ENCODE measurements at places on chromosomes 6 and 20. TPM values are rescaled to one million over a fixed set of nuclear protein-coding genes. Genes with fewer than 3 reads are reported as not detected.

PEX3 gene
- total RNA-seq = 14.4 TPM

EIF2S2 gene
- 142 TPM for total RNA-seq

PRELID3B gene
- 50.5 TPM for total RNA-seq

SH3BGRL2 gene
- total RNA-seq = 20.0 TPM

GCM1 gene
- not detected for total RNA-seq

OOEP gene
- not detected for total RNA-seq

RTF2 gene
- 51.4 TPM for total RNA-seq

GRCh38 chr6:78910010-78910409 is 42.7 kb downstream of the IRAK1BP1 start:
- no peak for DNase-seq
- no peaks in the 10 kb centered on the region for H3K27me3 ChIP-seq
- H3K4me1 ChIP-seq = peaks cover 7% of the 10 kb centered on the region

- no peaks in the 10 kb centered on the region for H3K27me3 ChIP-seq
- no peaks in the 10 kb centered on the region for H3K4me1 ChIP-seq
- no peak overlapping the region for H3K27ac ChIP-seq
- DNase-seq = no peak
- no peaks in the 10 kb centered on the region for H3K36me3 ChIP-seq
These were observed 47.9 kb downstream of the FKBP1C start for GRCh38 chr6:63259153-63259552.

GRCh38 chr6:137020776-137021175 is 24.0 kb downstream of the IL20RA start:
- no peak for DNase-seq
- H3K4me1 ChIP-seq = peaks cover 5% of the 10 kb centered on the region
- H3K27ac ChIP-seq = no peak overlapping the region
- no peak overlapping the region for H3K4me3 ChIP-seq
- H3K36me3 ChIP-seq = no peaks in the 10 kb centered on the region
- H3K27me3 ChIP-seq = no peaks in the 10 kb centered on the region

DNA sequence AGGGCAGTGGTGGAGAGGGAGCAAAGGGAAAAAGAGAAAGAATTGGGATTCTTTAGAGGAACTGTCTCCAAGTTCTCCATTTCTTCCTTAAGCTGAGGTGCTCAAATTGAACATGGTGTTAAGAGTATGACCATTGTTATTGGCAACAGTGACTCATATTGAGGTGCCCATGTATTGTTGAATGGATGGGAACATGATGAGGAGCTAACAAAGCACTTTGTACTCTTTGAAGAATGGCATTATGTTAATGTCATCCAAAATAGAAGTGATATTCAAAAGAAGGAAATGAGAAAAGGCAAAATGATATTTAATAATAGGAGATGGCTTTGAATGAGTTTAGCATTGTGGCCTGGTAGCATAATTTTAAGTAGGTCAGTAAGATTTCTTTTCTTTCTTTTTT is 261.1 kb downstream of the QKI start:
- no peaks in the 10 kb centered on the region for H3K36me3 ChIP-seq
- H3K27ac ChIP-seq = no peak overlapping the region
- no peak overlapping the region for H3K4me3 ChIP-seq
- no peaks in the 10 kb centered on the region for H3K4me1 ChIP-seq
- no peaks in the 10 kb centered on the region for H3K27me3 ChIP-seq
- no peak for DNase-seq

- H3K4me1 ChIP-seq = peaks cover 7% of the 10 kb centered on the region
- H3K27me3 ChIP-seq = no peaks in the 10 kb centered on the region
- DNase-seq = no peak
These were observed 1.6 kb downstream of the TMEM14A start for GRCh38 chr6:52672412-52673025.

DNA sequence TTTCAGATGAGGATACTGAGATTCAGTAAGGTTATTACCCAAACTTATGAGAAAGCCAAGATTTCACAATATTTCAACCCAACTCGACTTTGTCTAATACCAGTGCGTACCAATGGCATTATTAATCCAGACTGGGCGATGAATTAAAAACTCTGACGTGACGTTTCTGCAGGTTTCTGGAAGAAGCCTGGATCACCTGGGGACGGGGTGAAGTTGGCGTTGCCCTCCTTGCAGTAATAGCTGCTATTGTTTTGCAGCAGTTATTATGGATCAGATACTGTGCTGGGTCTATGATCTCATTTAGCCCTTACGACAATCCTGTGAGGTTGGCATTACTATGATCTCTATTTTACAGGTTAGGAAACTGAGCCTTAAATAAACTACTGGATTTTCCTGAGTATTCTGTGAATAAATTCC is 569 bp upstream of the CDC5L start:
- H3K4me1 ChIP-seq = no peaks in the 10 kb centered on the region
- H3K27ac ChIP-seq = peak overlapping the region; percentile 93
- no peaks in the 10 kb centered on the region for H3K27me3 ChIP-seq
- peak overlapping the region; percentile 88 for H3K4me3 ChIP-seq
- DNase-seq = no peak

DNA sequence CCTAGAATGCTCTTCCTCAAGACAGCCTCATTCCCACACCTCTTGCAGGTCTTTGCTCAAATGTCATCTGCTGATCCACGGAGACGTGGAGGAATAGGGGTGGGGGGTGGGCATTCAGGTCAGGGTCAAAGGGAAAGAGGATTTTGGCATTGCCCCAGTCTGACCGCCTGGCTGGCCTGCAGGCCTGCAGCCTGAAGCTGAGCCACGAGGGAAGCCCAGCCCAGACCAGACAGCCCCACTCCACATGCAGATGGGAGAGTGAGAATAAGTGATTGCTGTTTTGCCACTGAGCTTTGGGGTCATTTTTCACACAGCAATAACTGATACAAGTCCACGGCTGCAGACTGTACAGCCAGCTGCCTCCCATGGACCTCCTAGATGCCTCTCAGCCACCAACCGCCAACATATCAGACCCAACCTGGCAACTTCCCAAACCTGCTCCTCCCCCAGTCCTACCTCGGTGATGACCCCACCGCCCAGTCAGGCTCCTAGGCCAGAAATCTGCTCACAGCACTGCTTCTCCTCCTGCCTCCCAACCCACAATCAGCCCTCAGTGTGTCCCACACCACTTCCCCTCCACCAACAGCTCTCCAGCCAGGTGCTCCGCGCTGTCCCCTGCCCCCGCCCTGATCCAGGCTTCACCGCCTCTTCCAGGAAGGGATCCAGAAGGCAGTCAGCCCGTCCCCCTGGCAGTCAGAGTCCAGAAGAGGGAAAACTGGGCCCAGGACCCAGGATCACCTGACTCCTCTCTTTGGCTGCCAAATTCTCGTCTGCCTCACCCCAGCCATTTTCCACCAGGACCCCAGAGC is 14.0 kb downstream of the KIAA1755 start:
- DNase-seq = no peak
- no peaks in the 10 kb centered on the region for H3K27me3 ChIP-seq
- no peaks in the 10 kb centered on the region for H3K4me1 ChIP-seq
- no peak overlapping the region for H3K27ac ChIP-seq

- H3K4me1 ChIP-seq = no peaks in the 10 kb centered on the region
- no peak overlapping the region for H3K27ac ChIP-seq
- no peaks in the 10 kb centered on the region for H3K36me3 ChIP-seq
- no peaks in the 10 kb centered on the region for H3K27me3 ChIP-seq
- no peak overlapping the region for H3K4me3 ChIP-seq
- DNase-seq = no peak
These were observed 217.5 kb downstream of the TINAG start for GRCh38 chr6:54525731-54526130.

DNA sequence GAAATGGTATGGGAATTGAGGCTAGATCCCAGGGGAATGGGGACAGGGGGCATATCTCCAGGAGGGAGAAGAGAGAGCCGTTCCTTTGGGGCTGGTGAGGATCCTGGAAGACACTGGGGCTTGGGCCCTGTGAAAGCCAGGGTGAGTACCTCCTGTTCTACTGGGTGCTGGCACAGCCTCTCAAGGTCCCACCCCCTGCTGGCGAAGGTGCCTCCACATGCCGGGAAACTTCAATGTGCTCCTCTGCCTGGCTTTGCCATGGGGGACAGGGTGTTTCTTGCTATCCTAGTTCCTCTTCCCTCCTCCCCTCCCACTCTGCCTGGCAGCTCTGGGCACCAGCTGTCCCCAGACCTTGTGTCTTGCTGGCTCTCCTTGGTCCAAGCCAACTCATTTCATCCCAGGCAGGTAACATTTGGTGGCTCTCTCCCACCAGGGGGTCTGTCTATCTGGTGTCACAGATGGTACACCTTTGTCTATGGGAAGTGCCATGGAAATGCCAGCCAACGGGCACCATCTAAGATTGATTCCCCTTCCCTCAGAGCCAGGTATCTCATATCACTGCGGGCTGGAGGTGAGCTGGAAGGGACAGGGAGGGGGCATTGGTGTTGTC is 56.8 kb downstream of the MDGA1 start:
- H3K27me3 ChIP-seq = no peaks in the 10 kb centered on the region
- no peak overlapping the region for H3K27ac ChIP-seq
- no peak for DNase-seq
- no peaks in the 10 kb centered on the region for H3K36me3 ChIP-seq

DNA sequence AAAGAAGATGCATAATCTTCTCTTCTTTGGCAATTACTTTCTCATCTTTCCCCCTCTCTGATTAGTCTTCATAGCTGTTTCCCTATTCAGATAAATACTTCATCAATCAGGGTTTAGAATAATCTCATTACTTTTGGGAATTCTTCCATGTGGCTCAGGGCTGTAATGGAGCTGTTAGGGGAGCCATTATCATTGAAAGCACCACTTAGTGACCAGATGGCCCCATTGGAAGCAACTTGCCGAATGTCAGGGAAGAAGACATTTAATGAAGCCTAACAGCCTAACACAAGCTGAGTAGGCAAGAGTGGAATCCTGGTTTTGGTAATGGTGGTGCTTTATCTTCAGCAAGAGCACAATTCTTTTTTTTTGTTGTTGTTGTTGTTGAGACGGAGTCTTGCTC is 45.0 kb downstream of the TIAM2 start:
- DNase-seq = peak; percentile 37
- 0 out of 2 replicates have a peak overlapping the region, but pooled peaks have one; percentile 23 for H3K27ac ChIP-seq
- H3K4me1 ChIP-seq = peaks cover 12% of the 10 kb centered on the region
- H3K36me3 ChIP-seq = no peaks in the 10 kb centered on the region
- H3K4me3 ChIP-seq = no peak overlapping the region

- DNase-seq = no peak
- H3K4me1 ChIP-seq = peaks cover 16% of the 10 kb centered on the region
- no peaks in the 10 kb centered on the region for H3K36me3 ChIP-seq
- peak overlapping the region; percentile 64 for H3K4me3 ChIP-seq
- no peak overlapping the region for H3K27ac ChIP-seq
These were observed 2.2 kb downstream of the INSM1 start for GRCh38 chr20:20370094-20370575.

- H3K4me3 ChIP-seq = no peak overlapping the region
- no peaks in the 10 kb centered on the region for H3K4me1 ChIP-seq
- H3K27me3 ChIP-seq = no peaks in the 10 kb centered on the region
These were observed 23.0 kb upstream of the ECHDC1 start for GRCh38 chr6:127366282-127367022.

DNA sequence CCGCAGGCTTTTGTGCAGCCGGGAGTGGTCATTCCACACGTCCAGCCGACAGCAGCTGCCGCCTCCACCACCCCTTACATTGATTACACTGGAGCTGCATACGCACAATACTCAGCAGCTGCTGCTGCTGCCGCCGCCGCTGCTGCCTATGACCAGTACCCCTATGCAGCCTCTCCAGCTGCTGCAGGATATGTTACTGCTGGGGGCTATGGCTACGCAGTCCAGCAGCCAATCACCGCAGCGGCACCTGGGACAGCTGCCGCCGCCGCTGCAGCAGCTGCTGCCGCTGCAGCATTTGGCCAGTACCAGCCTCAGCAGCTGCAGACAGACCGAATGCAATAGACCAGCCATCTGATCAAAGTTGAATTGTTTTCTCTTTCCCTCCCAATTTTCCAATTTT is 10.6 kb downstream of the RBM24 start:
- peaks cover 1% of the 10 kb centered on the region for H3K27me3 ChIP-seq
- H3K36me3 ChIP-seq = no peaks in the 10 kb centered on the region
- no peak overlapping the region for H3K27ac ChIP-seq
- H3K4me1 ChIP-seq = no peaks in the 10 kb centered on the region
- no peak overlapping the region for H3K4me3 ChIP-seq

- no peaks in the 10 kb centered on the region for H3K36me3 ChIP-seq
- no peaks in the 10 kb centered on the region for H3K27me3 ChIP-seq
- H3K4me3 ChIP-seq = no peak overlapping the region
These were observed 3.1 kb downstream of the ARMC12 start for GRCh38 chr6:35739645-35740524.

All from H1 (cell line).